Activated CD4-positive, alpha-beta T cell treated with anti-CD3 and anti-CD28 coated beads for 36 hours (primary cell): ENCODE measurements at places on chromosomes 1 and 21. TPM values are rescaled to one million over a fixed set of nuclear protein-coding genes. Genes with fewer than 3 reads are reported as not detected.

DNA sequence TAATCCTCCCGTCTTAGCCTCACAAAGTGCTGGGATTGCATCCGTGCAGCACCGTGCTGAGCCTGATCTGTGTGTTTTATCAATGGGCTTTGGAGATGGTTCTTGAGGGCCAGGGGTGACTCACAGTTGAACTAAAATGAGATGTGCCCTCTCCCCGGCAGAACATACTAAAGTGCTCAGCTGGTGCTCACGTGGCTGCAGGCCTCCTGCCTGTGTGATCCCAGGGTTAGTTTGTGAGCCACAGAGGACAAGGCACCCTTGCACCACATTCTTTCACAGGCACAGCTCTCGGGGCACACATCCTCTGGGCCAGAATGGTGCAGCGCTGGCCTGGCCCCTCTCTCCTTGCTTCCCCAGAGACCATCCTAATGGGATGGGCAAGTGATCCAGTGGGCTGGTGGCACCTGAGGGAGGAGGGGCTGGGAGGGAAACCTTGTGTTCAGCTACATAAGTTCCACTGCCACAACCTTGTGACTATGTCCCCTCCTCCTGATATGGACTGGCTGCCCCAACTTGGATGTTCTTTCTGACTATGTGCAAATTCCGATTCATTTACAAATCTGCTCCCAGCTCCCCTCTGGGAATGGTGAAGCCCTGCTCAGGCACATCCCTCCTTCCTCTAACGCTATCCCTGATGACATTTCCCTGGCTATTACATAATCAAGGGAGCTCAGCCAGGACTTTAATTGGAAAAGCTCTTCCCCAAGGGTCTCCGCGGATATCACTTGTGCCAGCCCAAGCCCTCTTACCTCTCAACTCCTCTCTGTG lies 197.0 kb upstream of the EDN2 start:
- no peaks in the 10 kb centered on the region for H3K36me3 ChIP-seq
- no peak for DNase-seq
- no peak overlapping the region for H3K4me3 ChIP-seq
- no peak overlapping the region for H3K27ac ChIP-seq
- peaks cover 68% of the 10 kb centered on the region for H3K4me1 ChIP-seq

- no peaks in the 10 kb centered on the region for H3K4me1 ChIP-seq
- H3K36me3 ChIP-seq: no peaks in the 10 kb centered on the region
- no peaks in the 10 kb centered on the region for H3K27me3 ChIP-seq
- H3K4me3 ChIP-seq: no peak overlapping the region
- no peak for DNase-seq
- H3K27ac ChIP-seq: no peak overlapping the region
Observed at GRCh38 chr1:34590211-34590623, 164.6 kb upstream of the GJB5 start.

DNA sequence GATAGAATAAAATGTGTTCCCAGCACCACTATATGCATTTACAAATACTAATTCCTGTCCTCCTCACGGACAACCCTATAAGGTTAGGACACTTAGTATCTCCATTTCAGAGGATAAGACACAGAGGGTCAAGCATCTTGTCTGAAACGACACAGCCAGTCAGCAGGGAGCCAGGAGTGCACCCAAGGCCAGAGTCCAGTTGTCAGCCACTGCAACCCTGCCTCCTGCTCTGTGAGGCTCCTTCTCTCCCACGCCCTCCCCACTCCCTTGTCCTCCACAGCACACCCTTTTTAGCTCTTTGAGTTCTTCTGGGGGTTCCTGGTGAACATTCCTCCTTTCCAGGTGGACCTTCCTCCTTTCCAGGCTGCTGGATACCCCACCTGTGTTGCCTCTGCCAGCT lies 119.0 kb upstream of the TNR start:
- H3K27ac ChIP-seq: no peak overlapping the region
- no peak overlapping the region for H3K4me3 ChIP-seq
- H3K4me1 ChIP-seq: no peaks in the 10 kb centered on the region
- H3K36me3 ChIP-seq: no peaks in the 10 kb centered on the region
- H3K27me3 ChIP-seq: peaks cover 3% of the 10 kb centered on the region
- DNase-seq: no peak

GRCh38 chr1:109910123-109910962 lies at the start of gene CSF1:
TSS of gene CSF1 (plus strand) at chr1:109910849. CDS start at chr1:109911024, 175 bp downstream.
- H3K4me3 ChIP-seq: peak within 1 kb of the TSS; percentile 78
- peaks cover 2% of the 10 kb centered on the region for H3K27me3 ChIP-seq
- peaks cover 16% of the 10 kb centered on the region for H3K36me3 ChIP-seq
- peak within 1 kb of the TSS; percentile 85 for H3K27ac ChIP-seq

DNA sequence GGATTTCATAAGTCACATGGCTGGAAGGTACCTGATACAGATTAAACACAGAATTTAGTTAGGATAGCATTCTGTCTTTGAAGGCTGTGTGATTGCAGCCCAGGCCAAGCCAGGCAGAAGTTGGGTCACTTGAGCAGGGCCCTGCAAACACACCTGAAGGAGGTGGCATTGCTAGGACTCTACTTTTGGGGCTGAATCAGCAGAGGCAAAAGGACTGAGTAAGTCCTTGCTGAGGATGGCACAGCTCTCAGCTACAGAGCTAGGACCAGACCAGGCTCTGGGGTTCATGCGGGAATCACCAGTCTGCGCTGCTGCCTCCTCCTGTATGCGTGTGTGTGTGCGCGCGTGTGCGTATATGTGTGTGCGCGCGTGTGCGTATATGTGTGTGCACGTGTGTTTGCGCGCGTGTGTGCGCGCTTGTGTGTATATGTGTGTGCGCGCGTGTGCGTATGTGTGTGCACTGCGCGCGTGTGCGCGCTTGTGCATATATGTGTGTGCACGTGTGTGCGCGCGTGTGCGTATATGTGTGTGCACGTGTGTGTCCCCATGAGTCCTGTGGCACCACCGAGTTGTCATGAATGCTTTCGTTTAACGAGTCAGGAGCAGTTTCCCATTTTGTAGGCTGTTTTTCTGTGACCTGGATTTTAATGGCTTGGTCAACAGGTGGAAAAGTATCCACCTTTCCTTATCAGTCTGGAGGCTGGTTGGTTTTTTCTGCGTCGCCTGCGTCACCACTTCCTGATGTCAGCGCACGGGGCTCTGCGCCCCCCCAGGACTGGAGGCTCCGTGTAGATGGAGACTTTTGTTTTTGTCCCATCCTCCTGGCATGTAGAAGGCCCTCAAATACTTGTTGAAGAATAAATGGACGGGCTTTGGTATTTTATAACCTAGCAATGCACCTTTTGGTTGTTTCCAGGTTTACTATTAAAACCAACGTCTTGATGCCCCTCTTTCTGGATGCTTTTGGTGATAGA lies 34.7 kb downstream of the ADARB1 start:
- peak; percentile 42 for DNase-seq
- no peaks in the 10 kb centered on the region for H3K27me3 ChIP-seq
- H3K27ac ChIP-seq: peak overlapping the region; percentile 70
- peak overlapping the region; percentile 62 for H3K4me3 ChIP-seq

- H3K36me3 ChIP-seq: no peaks in the 10 kb centered on the region
- no peaks in the 10 kb centered on the region for H3K4me1 ChIP-seq
- no peaks in the 10 kb centered on the region for H3K27me3 ChIP-seq
- no peak for DNase-seq
- no peak overlapping the region for H3K4me3 ChIP-seq
Observed at GRCh38 chr21:27035791-27036190, 68.9 kb upstream of the ADAMTS5 start.

CLDN8 gene
- total RNA-seq: not detected

DMRTA2 gene
- not detected for total RNA-seq

ADSS2 gene
- total RNA-seq: 43.6 TPM
